ENCODE measurements at places on chromosomes 2 and 18. TPM values are rescaled to one million over a fixed set of nuclear protein-coding genes. Genes with fewer than 3 reads are reported as not detected.

Gene GEN1
- 9.4 TPM for total RNA-seq

Gene ALLC
- not detected for total RNA-seq

Gene ABCG8
- total RNA-seq: not detected

Gene NCOA1
- 31.5 TPM for total RNA-seq

Gene RGPD6
- 17.5 TPM for total RNA-seq

Gene DOK1
- 31.0 TPM for total RNA-seq

Gene AQP4
- total RNA-seq: not detected

Gene GBX2
- not detected for total RNA-seq

Gene HDHD2
- 16.3 TPM for total RNA-seq

Gene STARD7
- total RNA-seq: 250 TPM

Gene OR6B2
- not detected for total RNA-seq

Gene LINC00305
- total RNA-seq: not detected

Gene DCDC2C
- not detected for total RNA-seq

Gene ARL6IP6
- 30.8 TPM for total RNA-seq

Gene FKBP7
- total RNA-seq: 25.5 TPM

Gene DNAH6
- 0.32 TPM for total RNA-seq

Gene RNPEPL1
- total RNA-seq: 12.5 TPM

Gene HOXD8
- total RNA-seq: 25.5 TPM

Gene UGT1A6
- total RNA-seq: not detected

Gene TCF7L1
- total RNA-seq: 5.1 TPM

Gene NEDD4L
- total RNA-seq: 30.5 TPM

Gene DOCK10
- 82.3 TPM for total RNA-seq

Gene FAM237A
- not detected for total RNA-seq

Gene POMC
- not detected for total RNA-seq

Gene CDH19
- not detected for total RNA-seq

All from hair follicle dermal papilla cell (primary cell).